ENCODE measurements at places on chromosomes 12 and 14. TPM values are rescaled to one million over a fixed set of nuclear protein-coding genes. Genes with fewer than 3 reads are reported as not detected.

DNA sequence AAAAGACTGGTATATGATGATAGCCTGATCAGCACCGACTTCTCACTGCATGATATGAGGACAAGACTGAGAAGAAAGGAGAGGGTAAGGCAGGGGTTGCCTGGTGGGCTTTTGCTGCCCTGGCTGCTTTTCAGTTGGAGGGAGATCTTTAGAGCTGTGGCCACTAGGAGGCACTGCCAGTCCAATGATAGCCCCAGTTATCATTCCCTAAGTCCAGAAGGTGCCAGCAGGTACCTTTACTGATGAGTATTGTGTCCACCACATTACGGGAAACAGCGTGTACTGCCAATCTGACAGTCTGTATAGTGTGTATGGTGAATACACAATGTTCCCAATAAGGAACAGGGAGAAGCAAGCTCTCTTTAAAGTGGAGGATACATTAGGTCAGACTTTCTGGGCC, 55.8 kb upstream of the CCDC175 start:
- no peak for DNase-seq

GRCh38 chr14:87186737-87187136, 806.2 kb downstream of the GALC start:
- no peak for DNase-seq

- DNase-seq = no peak
Observed at GRCh38 chr12:26441434-26441833, 246.1 kb downstream of the SSPN start.

GRCh38 chr12:21527451-21528180, 1.5 kb downstream of the SPX start:
- DNase-seq = peak; percentile 62

- DNase-seq = no peak
Observed at GRCh38 chr12:71223139-71223538, 65.3 kb upstream of the TSPAN8 start.

CLEC4A gene
- 2.1 TPM for total RNA-seq

KCNMB4 gene
- total RNA-seq = 0.67 TPM

- DNase-seq = no peak
Observed at GRCh38 chr14:102620413-102620812, 28.0 kb downstream of the RCOR1 start.
